Activated gamma-delta T cell (primary cell): ENCODE measurements at places on chromosomes 11 and 22.

- DNase-seq: no peak
Measured at GRCh38 chr11:85822814-85823213, 11.9 kb upstream of the SYTL2 start.

DNA sequence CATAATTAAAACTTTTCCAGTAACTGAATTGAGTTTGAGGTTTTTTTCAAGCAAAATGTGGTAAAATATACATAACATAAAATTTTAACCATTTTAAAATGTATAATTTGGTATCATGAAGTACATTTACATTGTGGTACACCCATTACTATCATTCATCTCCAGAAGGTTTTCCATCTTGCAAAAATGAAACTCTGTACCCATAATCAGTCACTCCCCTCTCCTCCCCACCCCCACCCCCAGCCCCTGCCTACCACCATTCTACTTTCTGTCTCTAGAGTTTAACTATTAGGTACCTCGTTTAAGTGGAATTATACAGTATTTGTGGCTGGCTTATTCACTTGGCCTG lies 63.7 kb downstream of the MICAL2 start:
- DNase-seq: no peak

- no peak for DNase-seq
Measured at GRCh38 chr11:100928426-100928825, 201.2 kb downstream of the PGR start.

DNA sequence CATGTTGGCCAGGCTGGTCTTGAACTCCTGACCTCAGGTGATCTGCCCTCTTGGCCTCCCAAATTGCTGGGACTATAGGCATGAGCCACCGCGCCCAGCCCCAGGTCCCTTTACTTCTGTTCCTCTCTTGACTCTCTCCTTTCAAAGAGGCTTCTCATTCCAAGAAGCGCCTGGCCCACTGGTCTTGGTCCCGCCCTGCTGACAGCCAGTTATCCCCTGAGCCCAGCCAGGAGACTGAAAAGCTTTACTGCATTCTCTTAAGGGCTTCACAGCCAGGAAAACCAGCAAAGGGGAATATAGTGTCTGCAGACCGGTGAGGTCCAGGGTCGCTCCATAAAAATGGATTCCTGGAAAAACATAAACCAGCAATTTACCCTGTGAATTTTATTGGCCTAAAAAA lies 68.3 kb downstream of the NFAM1 start:
- DNase-seq: no peak

DNA sequence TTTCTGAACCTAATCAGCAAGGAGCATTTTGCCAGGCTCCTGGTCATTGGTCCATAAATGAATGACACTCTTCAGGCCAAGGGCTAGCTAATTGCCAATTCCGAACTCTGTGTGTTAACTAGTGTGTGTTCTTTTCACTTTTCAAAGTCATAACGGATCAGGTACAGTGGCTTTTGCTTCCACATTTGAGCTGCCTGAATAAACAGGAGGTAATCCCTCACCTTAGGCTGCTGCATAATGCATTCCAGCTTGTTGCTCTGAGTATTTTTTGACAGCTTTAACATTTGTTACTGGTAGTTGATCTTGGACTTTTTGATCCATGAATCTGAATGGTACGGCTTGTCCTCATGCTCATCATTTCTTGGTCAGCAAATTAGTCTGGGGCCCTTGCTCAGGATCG lies 485.1 kb downstream of the CNTN5 start:
- DNase-seq: no peak
